ENCODE measurements at places on chromosomes 3 and 15.
A peak's percentile ranks its signal among the peaks of the same experiment; 100 is the strongest.

DNA sequence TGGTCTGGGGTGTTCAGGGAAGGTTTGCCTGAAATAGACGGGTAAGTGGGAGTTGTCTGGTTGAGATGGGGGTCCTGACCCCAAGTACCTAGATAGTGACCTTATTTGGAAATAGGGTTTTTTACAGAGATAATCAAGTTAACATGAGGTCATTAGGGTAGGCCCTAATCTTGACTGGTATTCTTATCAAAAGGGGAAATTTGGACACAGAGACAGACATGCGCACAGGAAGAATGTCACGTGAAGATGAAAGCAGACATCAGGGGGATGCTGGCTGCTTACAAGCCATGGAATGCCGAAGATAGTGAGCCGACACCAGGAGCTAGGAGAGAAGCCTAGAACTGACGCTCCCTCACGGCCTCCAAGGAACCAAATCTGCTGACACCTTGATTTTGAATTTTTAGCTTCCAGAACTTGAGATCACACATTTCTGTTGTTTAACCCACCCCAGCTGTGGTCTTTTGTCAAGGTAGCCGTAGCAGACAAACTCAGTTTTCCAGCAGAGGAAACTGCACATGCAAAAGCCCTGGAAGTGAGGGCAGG lies 17.1 kb downstream of the BHLHE40 start:
- peak; percentile 17 for DNase-seq

- DNase-seq, result no peak
Measured at GRCh38 chr3:189394599-189395121, 222.9 kb downstream of the TPRG1 start.

GRCh38 chr3:128447561-128448013 lies 19.1 kb downstream of the DNAJB8 start:
- peak; percentile 71 for DNase-seq

GRCh38 chr15:33910741-33911140 lies 57.6 kb upstream of the CHRM5 start:
- no peak for DNase-seq

- no peak for DNase-seq
Measured at GRCh38 chr3:194606941-194607340, 26.3 kb downstream of the TMEM44 start.
